ENCODE measurements at places on chromosomes 6 and 20.

DNA sequence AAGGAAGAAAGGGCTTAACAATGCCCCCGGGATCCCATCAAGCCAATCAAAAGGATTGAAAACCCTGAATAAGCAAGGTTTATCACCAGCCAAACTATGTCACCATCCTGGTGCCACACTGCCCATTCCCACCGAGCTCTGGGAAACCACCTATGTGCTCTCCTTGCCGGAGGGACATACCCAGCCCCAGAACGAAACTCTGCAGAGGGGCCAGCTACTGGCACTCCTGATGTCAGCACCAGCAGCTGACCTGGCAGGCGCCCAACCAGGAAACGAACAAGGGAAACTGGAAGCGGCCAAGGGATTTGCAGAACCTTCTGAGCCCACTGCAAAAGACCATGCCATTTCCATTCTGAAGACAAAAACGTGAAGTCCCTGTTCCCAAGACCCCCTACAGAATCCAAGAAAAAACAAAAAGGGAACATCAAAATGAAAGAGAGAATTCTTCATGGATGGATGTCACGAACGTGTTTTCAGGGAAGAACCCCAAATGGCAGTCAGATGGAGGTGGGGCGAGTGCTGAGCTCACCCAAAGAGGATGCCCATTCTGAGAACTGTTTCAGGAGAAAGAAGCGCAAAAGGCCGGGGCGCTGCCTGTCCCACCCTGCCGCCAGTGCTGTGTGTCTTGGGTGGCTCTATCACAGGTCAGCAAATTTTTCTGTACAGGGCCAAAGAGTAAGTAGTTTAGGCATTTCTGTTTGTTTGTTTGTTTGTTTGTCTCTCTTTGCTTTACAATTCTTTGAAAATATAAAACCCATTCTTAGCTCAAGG lies 305.2 kb downstream of the ESR1 start:
- no peak for DNase-seq

GRCh38 chr6:128882991-128883611 lies at the start of gene LAMA2:
TSS of gene LAMA2 (plus strand) at chr6:128883138. CDS start at chr6:128883246, 108 bp downstream.
- DNase-seq = no peak

- no peak for DNase-seq
Observed at GRCh38 chr6:14224359-14225103, 107.0 kb downstream of the CD83 start.

DNA sequence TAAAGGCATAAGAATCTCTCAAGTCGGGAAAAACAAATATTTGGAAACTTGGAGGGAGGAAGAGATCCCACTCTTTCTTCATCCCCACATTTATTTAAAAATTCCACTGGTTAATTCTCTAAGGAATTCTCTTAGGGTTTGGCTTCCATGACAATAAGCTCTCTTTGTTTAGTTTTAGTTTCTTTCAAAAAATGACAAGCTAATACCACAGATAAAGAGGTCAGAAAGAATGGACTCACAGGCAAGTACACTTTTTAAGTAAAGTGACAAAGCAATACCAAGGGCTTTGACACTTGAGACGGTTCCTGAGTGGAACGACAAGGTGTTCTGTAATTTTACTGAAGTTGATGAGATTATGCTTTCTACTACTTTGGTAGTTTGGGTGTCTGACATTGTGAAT lies 872.1 kb downstream of the PHF3 start:
- DNase-seq = no peak

- DNase-seq = no peak
Observed at GRCh38 chr6:4350567-4351519, 215.5 kb upstream of the ECI2 start.

GRCh38 chr6:115474443-115475041 lies 586.1 kb downstream of the FRK start:
- DNase-seq = no peak

GRCh38 chr6:34236131-34236442 lies 586 bp upstream of the HMGA1 start:
- DNase-seq = no peak

DNA sequence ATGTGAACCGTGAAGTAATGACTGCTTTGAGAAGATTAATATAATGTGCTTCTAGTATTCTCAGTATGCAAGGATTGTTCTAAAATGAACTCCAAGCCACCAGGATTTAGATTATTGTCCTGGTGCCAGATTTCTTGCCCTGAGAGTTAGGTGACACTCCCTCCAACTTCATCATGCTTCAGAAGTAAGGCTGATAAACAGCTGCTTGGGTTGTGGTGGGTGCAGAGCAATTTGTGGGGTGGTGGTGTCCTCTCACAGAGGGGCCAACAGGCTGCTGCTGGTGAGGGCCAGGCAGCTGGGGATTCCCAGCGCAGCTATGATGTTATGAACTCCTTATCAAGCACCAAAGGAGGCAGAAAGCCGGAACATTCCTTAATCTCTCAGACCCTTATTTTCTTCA lies 114.6 kb downstream of the MCHR2 start:
- no peak for DNase-seq

DNA sequence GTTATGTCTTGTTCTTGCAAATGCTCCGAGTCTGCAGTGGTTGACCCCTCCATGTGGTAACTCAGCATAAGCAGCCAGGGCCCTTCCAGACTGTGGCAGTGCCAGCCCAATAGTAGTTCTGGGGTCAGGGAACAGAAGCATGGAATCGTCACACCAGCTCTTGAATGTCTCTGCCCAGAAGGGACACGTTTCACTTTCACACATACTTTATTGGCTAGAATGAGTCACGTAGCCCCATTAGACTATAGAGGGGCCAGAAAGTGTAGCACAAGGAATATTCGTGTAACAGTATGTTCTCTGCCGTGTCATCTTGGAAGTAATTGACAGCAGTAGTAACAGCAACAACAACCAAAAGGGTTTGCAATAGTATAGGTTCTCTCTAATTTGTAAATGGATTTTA lies 254.7 kb downstream of the FARS2 start:
- DNase-seq = no peak

DNA sequence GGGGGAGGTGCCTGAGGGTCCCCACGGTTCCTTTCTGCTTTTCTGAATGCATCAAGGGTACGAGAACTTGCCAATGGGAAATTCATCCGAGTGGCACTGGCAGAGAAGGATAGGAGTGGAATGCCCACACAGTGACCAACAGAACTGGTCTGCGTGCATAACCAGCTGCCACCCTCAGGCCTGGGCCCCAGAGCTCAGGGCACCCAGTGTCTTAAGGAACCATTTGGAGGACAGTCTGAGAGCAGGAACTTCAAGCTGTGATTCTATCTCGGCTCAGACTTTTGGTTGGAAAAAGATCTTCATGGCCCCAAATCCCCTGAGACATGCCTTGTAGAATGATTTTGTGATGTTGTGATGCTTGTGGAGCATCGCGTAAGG lies 226.4 kb downstream of the SMOC2 start:
- no peak for DNase-seq

- no peak for DNase-seq
Observed at GRCh38 chr6:106976270-106976669, 1.7 kb upstream of the CD24 start.

All from stimulated activated CD8-positive, alpha-beta memory T cell treated with anti-CD3 and anti-CD28 coated beads, Interleukin-4, amount 100 ng/mL, for 4 hours (primary cell).